ENCODE measurements at places on chromosomes 5 and 9.

GRCh38 chr9:89848060-89849040, 243.5 kb downstream of the GADD45G start:
- no peak for DNase-seq

DNA sequence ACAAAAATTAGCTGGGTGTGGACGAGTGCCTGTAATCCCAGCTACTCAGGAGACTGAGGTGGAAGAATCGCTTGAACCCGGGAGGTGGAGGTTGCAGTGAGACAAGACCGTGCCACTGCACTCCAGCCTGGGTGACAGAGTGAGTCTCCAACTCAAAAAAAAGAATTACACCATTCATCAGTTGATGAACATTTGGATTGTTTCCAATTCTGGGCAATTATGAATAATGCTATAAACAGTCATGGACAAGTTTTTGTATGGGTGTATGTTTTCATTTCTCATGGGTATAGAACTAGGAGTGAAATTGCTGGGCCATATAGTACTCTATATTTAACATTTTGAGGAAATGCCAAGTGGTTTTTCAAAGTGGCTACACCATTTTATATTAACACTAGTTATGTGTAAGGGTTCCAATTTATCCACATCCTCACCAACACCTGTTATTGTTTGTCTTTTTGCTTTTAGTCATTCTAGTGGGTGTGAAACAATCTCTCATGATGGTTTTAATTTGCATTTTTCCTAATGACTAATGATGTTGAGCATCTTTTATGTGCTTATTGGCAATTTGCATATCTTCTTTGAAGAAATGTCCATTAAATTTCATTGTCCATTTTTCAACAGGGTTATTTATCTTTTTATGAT, 9.0 kb upstream of the CCDC125 start:
- DNase-seq = no peak

- DNase-seq = no peak
Measured at GRCh38 chr9:89001917-89002540, 10.8 kb downstream of the S1PR3 start.

- DNase-seq = peak; percentile 70
Measured at GRCh38 chr5:95620030-95620869, at the start of gene GPR150. Gene GPR150 (plus strand): TSS chr5:95620087. CDS start chr5:95620276, 189 bp downstream.

DNA sequence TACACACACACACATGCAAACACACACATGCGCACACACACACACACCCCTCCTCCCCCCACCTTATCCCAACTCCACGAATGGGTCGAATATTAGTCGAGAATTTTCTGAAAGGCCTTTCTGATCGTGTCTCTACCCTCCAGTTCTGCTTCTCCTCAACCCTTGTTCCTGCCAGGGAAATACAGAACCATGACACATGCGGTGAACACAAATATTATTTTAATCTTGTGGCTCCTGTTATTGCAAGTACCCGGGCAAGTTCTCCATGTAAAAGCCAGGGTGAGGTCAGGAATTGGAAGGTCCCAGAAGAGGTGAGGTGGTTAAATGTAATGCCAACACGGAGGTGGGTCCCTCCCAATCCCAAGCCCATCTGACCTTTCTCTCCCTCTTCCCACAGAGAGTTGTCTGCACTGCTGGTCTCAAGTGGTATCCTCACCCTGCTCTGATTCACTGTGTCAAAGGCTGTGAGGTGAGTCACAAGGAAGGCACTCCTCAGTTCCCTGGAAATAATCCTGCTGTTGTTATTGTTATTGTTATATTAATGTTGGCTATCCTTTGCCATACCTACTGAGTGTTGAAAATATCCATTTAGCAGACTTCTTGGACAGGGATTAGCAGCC, 223.7 kb downstream of the PAPPA start:
- no peak for DNase-seq

GRCh38 chr5:88355490-88356050, 86.9 kb upstream of the TMEM161B start:
- no peak for DNase-seq

DNA sequence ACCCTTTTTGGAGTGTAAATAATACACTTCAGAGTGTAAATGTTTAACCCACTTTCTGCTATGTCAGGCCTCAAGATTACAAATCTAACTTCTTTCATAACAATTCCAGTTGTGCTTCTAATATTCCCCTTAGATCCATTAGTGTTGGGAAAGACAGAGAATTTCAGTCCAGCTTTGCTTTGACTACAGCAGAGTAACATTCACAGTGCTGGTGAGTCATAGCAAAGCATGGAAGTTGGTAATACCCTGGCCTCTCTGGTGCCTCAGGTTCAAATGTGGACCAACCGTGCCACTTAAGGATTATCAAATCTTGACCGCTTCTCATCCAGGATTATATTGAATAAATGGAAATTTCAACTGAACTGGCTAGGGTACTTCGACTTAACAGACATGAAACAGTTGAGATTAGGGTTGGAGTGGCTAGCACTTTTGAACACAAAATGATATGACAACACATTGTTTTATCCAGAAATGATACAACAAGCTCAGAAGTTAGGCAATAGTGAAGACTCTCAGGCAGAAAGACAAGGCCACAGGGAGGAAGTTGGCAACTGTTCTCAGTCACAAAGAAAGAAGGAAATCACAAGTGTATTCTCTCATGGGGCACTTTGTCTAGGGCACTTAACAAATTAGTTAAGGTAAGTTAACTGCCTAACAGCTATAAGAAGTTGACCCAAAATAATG, 24.4 kb upstream of the RASA1 start:
- no peak for DNase-seq

DNA sequence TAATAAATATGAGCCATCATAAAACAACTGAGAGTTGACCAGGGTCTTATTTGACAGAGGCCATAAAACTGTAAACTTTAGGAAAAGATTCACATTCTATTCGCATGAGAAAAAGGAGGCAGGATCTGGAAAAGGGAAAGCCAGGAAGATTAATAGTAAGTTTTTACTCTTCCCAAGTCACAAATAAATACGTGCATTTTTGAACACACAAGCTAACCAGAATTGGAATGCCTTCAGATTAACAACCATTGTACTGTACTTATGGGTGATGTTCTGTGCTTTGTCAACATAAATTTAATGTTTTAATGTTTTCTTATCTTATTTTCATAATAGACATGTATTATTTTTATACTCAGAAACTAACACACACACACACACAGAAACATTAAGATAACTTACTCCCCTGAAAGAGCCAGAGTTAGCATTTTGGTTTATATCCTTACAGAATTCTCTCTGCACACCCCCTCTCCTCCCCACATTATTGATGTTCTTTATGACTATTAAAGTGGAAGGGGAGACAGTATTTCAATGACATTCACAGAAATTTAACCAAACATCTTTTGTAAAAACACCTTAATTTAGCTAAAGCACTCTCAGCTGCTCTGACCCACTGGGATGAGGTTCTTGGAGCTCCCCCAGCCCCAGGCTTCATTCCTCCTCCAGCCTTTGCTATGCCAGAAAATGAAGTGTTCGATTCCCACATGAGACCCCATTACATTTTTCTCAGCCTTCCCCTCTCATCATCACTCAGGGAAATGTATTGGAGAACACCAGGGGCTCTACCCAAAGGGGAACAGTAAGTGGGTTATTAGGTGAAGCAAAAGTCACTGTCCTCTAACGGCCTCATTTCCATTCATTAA, 155.5 kb downstream of the ESM1 start:
- DNase-seq = no peak

DNA sequence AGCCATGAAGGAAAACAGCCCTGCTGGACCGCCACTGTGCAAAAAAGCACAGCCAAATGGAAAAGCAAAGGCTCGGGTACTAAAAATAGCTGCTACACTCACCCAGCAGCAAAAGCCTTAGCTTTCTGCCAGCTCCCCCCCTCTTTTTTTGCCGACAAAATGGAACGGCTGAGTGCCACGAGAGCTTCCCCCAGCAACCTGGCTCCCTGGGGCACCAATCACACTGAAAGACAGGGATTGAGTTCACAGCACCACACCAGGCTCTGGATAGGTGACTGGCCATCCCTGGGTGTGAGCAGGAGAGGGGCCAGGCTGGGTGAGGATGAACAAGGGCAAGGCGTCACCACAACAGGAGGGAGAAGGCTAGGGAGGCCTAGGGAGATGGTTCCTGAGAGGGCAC, 66.7 kb downstream of the SIL1 start:
- no peak for DNase-seq

- no peak for DNase-seq
Measured at GRCh38 chr9:94923326-94924089, 197.0 kb downstream of the AOPEP start.

- DNase-seq = no peak
Measured at GRCh38 chr5:142601432-142601831, 84.5 kb downstream of the FGF1 start.

DNA sequence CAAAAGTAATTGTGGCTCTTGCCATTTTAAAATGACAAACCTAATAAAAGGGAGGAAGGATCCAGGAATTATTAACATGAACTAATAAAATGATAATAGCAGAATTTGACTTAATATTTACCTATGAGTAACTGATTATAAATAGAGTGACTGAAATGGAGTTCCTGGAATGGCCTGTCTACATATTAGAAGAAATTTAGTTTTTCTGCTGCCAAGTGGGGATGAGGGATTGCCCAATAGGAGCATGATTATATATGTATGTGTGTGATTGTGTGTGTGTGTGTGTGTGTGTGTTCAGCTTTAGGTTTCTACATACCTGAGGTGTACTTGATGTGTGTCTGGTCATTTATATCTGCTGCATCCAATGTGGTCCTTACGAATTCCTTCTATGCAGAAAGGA, 36.6 kb upstream of the ITGA1 start:
- DNase-seq = no peak

DNA sequence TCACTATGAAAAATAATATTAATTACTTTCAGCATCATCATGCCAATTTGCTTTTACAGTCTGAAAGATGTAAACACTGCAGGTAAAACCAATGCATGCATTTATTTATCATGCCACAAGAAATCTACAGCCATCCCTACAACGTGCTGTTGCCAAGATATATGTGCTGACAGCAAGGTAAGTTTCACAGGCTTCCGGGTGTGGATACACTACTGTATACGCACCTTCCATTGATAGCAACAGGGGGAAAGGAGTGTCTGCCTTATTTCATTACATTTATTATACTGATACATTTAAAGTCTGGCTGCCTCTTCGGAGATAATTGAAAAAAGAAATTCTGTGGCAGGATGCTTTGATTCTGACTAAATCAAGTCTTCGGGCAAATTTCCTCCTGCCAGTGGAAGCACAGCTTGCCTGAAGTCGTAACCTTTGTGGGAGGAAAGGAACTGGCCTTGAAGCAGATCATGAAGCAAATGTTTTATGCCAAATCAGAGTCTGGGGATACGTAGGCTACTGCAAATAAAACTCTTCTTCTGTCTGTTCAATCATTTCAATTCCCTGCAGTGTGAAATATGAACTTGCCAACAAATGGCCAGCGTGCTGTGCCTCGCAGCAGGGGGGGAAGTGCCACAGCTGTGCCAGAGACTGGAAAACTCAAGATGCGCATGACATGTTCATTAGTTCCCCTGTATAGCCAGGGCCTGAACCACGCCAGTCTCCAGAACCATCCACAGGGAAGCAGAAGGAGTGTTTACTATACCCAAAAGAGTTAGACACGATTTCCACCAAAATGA, 268.1 kb downstream of the EFNA5 start:
- no peak for DNase-seq

DNA sequence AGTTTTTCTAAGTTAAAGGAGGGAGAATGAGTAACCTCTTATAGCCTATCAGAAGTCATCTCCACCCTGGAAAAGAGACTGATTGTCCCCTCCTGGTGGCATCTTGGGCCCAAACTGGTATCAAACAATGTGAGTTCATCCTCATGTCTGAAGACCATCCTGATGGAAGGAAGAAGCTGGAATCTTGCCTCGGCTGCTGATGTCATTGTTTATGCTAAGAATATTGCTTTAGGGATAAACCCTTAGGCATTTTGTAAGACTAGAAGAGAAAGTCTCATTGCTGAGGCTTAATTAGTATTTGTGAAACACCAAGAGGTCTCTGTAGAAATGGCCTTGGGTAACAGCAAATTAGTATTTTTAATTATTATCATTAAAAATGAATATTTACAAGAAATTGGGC, 65.7 kb upstream of the KCNN2 start:
- DNase-seq = no peak

DNA sequence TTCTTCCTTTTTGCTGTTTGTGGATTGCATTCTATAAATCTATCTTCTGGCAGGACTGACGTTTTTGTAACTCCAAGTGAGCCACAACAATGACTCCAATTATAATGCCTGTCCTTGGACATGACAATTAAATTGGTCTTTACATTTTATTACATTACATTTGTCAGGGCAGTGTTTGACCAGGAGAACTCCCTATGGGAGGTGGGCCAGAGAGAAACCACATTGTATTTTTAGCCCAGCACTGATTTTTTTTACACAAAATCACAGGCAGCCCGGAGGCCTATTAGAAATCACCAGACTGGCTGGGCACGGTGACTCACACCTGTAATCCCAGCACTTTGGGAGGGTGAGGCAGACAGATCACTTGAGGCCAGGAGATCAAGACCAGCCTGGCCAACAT, 99.1 kb upstream of the SMC5 start:
- no peak for DNase-seq

DNA sequence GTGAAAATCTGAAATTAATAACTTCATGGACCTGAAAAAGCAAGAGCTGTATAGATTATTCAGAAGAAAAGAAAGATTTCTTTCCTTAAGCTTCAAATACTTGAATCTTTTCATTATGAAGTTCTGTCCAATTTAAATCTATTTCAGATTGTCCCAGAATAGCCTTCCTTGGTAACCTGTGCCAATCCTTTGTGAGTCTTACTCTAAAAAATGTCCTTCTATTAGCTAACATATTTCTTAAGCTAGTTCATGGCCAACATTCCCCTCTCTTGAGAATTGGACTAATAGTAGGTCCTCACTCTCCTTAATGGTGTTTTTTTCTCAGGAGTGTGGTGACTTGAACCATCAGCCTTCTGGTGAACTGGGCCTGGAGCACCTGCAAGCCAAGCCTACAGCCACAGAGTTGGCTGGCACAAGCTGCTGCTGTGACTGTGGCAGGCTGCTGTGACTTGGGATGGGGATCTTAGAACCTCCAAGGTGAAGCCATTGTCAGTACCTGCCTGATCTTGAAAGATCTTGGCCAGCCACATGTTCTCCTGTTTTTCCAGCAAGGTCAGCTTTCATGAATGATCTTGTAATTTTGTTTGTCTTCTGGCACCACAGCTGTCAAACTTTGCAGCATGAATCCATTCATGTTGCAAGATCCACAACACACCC, 262.6 kb upstream of the MAP3K1 start:
- DNase-seq = no peak

All from activated naive CD8-positive, alpha-beta T cell treated with anti-CD3 and anti-CD28 coated beads, Interleukin-2, amount 50 U/mL, for 24 hours (primary cell).